ENCODE measurements at places on chromosomes 5 and 9.

DNA sequence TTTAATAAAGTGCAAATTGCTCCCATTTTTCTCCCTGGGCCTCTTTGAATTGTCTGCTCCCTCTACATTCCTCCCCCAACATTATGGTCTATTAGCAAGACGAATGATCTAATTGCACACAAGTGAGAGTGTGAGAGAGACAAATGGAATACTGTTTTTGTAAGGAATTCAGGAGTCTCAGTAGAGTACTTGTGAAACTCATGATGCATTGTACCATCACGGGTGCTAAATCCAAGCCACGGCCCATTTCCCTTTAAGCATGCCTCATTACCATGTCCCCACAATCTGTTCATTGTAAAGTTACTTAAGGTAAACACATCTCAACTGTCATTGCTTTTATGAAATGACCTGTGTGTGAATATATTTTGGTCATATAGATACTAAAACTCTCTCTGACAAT lies 62.8 kb downstream of the CD180 start:
- DNase-seq = no peak

GRCh38 chr9:135167849-135168655 lies 80.6 kb downstream of the OLFM1 start:
- no peak for DNase-seq

- no peak for DNase-seq
Measured at GRCh38 chr5:11248966-11249365, 487.9 kb upstream of the DAP start.

- no peak for DNase-seq
Measured at GRCh38 chr5:96576876-96577275, 85.3 kb upstream of the CAST start.

- DNase-seq = no peak
Measured at GRCh38 chr5:148798786-148799185, 27.6 kb upstream of the ADRB2 start.

DNA sequence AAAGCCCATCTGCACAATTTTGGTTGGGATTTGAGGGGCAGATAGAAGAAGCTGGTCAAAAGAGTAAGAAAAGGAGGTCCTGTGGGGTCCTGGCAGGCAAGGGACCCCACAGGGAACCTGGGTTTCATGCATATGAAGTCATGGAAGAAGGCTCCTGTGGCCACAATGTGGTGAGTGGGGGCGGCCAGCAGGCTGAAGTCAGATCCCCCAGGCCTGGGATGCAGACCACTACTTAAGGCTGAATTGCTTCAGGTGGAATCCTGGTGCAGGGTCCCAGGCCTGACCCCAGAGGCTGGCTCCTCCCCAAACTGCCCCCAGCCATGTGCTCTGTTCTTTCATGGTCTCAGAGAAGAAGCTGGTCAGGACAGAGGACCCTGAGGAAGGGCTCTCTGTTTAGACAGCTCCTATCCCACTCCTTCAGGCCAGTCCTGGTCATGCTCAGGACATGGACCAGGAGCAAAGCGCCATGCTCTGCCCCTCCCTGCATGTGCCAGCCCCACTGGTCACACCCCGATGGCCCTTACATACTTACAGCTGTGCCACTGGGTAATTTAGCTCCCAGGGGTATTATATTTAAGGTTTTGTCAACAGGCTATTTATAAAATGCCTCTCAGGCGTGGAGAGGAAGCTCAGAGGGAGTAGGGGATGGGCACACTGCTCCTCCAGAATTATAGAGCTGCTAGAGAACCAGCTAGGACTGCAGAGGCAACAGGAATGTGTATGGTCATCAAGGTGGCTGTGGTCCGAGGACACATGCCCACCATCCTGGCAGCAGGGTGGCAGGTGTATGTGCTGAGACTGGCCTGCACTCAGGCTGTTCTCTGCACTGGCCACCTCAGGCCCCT lies 33.4 kb downstream of the C5orf15 start:
- DNase-seq = no peak

DNA sequence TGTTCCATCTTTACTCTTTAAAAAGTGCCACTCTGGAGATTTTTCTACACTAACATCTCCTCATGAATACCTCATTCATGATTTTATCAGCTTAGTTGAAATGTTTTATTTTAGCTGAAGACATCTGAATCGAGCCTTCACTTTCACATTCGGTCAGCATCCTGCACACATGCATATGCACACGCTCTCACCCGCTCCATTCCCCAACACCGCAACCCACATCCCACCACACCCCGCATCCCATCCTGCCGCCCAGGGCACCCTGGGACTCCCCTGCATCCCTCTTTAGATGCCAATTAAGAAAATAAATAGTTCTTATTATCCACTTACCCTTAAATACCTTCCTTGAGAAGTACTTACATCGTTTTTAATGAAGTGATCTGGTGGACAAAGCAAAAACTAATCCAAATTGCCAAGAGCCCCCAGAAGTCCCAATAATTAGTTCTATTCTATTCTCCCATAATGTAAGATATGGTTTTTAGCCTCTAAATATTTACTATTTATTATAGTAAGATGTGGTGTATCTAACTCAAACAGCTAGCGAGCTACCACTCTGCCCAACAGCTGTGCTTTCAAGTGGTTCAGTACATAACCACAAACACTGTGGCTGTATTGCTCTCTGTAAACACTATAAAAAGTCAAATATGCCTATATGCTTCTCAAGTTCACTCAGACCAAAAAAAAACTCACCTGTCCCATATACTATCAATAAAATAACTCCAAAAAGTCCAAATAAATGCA lies 38.2 kb downstream of the GZMK start:
- DNase-seq = no peak

GRCh38 chr9:91736898-91737601 lies 213.0 kb downstream of the ROR2 start:
- DNase-seq = no peak

- DNase-seq = peak; percentile 87
Measured at GRCh38 chr5:51652980-51653379, 269.7 kb downstream of the ISL1 start.

DNA sequence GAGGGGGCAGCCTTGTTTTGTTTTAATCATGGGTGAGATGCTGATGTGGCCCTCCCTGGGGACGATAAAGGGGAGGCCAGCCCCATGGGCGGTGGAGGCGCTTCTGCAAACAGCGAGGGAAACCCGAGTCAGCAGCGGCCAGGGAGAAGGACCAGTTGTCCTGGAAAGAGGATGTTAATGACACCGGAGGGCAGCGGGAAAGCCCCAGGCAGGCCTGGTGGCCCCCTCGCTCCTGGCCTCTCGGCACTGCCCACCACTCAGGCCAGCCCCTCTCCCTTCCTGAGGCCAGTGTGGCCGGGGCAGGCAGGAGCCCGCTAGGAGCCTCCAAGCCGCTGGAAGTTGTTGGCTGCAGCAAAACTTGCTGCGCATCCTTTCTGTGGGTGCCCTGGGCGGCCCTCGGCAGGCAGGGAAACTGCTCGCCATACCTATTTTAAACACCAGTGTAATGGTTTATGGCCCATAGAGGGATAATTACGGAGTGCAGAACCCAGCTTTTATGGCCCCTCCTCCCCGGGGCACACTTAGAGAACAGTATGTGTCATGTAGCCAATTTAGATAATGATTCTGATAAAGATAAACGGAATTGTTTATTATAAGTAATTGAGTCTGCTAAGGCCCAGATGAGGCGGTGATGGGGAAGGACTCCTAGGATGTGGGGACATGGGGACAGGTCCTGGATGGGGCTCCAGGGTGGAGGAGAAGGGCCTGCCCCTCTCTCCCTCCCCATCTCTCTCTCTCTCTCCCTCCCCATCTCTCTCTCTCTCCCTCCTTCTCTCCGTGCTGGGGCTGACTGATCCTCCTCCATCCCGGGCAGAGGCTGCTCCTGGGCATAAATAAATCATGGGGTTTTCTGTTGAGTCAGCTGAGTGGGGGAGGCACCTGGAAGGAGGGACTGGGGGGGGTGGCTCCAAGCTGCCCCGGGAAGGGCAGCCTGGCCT lies 36.9 kb downstream of the LMX1B start:
- peak; percentile 25 for DNase-seq

GRCh38 chr5:134570886-134571285 lies 45.4 kb downstream of the JADE2 start:
- no peak for DNase-seq

DNA sequence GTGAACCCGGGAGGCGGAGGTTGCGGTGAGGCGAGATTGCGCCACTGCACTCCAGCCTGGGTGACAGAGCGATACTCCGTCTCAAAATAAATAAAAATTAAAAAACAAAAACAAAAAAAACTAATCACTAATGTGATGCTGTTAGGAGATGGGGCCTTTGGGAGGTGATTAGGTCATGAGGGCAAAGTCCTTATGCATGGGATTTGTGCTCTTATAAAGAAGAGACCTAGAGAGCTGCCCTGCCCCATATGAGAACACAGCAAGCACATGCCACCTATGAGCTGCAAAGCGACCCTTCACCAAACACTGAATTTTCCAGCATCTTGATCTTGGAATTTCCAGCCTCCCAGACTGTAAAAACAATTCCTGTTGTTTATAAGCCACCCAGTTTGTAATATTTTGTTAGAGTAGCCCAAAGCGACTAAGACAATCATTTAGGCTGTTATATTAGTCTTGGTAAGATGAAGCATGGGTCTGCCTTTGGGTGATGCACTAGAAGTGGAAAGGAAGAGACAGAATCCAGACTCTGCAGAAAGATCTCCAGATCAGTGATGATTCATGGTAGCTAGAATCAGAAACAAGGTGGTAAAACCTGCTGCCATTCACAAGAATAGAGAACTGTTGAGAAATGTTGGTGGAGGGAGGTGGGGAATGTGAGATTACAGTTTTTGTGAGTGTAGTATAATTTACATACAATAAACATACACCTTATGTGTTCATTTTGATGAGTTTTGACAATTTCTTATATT lies 26.2 kb downstream of the GPR21 start:
- DNase-seq = no peak

DNA sequence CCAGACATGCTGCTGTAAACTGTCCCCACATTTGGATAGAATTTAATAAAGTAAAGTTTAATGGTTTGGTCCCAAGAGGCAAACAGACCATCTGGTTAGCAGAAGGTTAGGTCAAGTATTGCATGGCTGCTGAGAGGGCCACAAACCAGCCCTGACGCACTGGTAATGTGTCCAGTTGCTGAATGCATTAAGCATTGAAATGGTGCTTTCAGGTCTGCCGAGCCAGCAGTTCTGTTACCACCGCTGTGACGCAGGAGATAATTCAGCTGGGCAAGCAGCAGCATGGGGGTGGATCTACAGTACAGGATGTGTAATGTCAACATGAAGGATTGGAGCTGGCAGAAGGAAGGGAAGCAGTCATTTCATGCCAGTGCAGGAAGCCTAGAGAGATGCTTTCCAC lies 16.0 kb downstream of the ZNF462 start:
- DNase-seq = peak; percentile 93

DNA sequence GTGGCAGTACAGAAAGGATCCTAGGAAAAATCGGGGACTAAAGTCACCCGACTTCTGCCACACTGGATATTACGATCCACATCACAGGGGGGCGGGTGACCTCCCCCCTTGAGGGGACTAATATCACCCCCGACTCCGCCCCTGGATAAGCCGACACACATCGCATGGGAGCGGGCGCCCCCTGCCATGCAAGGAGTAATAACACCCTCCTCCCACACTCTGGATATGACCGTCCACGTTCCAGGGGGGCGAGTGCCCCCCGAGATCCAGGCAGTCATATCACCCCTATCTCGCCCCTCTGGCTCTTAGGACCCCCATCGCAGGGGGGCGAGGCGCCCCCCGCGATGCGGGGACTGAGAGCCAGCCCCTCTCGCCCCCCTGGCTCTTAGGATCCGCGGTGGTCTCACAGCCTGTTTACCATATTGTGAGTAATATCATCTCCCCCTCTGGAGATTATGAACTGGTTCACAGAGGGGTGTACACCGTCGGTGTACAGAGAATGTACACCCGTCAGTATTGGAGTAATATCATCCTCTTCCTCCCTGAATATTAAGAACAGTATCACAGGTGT lies 423.0 kb downstream of the DIRAS2 start:
- DNase-seq = no peak

DNA sequence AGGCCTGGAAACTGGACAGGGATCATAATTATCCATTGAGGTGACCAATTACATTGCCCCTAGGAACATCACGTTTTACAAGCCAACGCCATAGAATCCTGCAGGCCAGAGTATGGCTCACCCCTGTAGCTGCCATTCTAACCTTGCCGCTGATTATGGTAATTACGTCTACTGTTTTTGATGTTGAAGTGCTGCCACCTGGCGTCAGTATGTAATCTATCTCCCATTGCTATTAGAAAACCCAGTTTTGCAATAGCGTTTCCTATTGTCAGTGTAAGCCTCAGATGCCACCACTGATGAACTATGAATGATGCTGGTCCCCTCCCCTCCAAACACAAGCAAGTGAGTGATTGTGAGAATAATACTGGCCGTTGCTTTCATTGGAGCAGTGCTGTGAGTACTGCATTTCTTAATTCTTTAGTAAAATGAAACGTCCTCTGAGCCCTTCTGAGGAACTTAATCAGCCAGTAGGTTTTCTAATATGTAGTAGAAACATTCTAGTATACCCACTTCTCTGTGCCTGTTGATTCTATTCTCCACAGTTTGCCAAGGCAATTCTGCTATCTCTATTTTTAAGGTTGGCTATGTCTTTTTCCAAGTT lies 100.5 kb upstream of the NMUR2 start:
- DNase-seq = peak; percentile 68

DNA sequence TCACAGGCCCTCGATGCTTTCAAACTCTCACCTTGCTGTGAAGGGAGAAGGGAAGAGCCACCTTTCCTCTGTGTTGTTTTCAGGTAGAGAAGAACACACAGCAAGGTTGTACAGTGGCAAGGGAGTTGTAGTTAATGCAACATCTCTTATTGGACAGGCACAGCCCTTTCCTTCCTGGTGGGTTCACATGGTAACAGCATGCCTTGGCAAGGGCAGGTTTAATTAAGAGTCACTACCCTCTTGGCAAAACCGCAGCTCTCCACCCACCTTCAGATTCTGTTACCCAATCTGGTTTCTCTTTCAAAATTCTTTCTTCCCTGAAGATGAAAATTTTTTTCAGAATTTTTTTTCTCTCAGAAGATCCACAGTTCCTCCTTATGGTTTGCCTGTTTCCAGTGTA lies 253.1 kb downstream of the TLR4 start:
- DNase-seq = peak; percentile 19

GRCh38 chr9:70656281-70656680 lies 241.8 kb upstream of the KLF9 start:
- DNase-seq = no peak

- no peak for DNase-seq
Measured at GRCh38 chr5:5792106-5792505, 369.6 kb downstream of the ICE1 start.

- DNase-seq = peak; percentile 6
Measured at GRCh38 chr5:144972317-144972716, 801.6 kb downstream of the KCTD16 start.

DNA sequence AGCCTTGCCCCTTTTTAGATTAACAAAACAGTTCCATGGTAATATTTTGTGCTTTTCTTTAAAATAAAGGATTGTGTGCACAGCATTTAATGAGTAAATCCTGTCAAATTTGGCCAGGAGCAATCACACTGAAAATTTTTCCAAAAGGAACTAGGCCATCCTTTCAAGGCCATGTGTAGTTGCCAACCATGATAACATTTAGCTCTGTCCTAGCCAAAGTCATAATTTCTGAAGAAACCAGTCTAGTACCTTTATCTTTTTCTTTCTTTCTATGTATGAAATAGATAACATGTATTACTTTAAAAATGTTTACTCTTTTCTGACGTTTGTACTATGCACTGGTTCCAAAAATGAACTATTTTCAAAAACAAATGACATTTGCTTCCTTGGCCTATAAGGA lies 143.7 kb downstream of the PBX3 start:
- DNase-seq = no peak

- peak; percentile 42 for DNase-seq
Measured at GRCh38 chr9:128072144-128073021, 4.4 kb downstream of the SLC25A25 start.

- peak; percentile 30 for DNase-seq
Measured at GRCh38 chr5:122870219-122870856, 24.9 kb downstream of the SNX24 start.

GRCh38 chr5:132424167-132424880 lies 54.8 kb downstream of the SLC22A5 start:
- DNase-seq = no peak
